ENCODE measurements at places on chromosomes 3 and 15. TPM values are rescaled to one million over a fixed set of nuclear protein-coding genes. Genes with fewer than 3 reads are reported as not detected.

DNA sequence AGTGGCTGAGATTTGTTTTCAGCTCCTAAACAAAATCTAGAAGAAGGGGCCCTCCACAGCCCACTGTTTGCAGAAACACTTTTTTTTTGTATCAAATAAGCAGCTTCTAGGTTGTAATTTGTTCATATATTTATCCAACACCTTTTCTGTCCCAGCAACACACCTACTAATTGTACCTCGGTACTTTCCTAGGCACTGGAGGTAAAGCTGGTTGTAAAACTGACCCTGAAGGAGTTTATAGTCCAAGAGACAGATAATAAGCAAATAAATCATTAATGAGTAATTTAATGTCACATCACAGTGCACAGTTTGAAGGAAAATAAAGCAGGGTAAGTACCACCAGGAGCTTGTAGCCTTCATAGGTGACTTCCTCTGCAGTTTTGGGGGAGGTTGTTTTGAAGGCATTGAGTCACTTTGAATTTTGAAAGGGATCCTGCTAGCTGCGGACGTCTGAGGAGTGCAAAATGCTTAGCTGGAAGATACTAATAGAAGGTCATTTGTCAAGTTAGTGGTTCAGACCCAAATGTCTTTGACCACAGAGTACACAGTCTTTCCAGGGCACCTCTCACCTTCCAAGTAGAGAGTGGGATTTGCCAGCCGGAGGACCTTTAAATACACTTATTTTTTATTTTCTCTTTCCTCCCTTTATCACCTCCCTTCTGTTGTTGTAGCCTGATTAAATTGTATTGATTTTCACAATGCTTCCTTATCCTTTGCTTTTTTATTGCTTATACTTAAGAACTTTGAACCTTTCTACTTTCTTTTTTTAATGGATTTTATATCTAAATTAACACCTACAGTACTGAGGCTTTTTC lies 53.8 kb downstream of the CMSS1 start:
- peaks cover 56% of the 10 kb centered on the region for H3K4me1 ChIP-seq
- H3K4me3 ChIP-seq: no peak overlapping the region
- H3K27me3 ChIP-seq: no peaks in the 10 kb centered on the region
- 0 out of 2 replicates have a peak, but pooled peaks cover 9% of the 10 kb centered on the region for H3K36me3 ChIP-seq
- no peak overlapping the region for H3K27ac ChIP-seq

DNA sequence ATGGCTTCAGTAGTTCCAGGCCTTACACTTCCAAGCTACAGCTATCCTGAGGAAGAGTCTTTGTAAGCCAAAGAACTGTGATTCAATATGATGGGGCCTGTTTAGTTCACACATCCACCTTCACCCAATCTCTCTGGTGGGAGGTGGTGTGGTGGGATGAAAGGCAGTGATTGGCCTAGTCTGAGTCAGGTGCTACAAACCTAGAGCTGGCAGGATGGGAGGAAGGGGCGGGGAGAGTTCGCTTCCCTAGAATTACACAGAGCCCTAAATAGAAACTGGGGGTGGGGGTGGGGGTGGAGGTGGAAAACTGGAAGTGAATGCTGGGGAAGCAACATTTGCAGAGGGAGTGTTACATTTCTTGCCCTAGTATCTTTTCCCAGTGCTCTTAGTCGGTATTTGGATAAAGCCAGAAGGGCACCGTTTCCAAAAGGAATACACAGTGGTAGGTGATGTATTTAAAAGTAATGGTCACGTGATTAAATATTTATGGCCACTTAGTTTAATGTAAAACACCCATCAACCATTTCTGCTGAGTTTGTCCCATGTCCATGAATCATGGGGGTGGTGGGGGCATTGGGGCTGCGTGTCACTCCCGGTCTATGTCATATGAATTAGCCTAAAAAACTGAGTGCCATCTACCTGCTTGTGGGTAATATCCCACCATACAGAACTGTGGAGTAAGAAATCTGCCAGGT lies 247.6 kb upstream of the PROK2 start:
- H3K36me3 ChIP-seq: no peaks in the 10 kb centered on the region
- H3K27ac ChIP-seq: no peak overlapping the region
- no peak for DNase-seq
- no peaks in the 10 kb centered on the region for H3K27me3 ChIP-seq

Gene KY
- total RNA-seq: not detected

GRCh38 chr15:86623236-86623635 lies 543.6 kb downstream of the AGBL1 start:
- no peaks in the 10 kb centered on the region for H3K27me3 ChIP-seq
- no peak overlapping the region for H3K4me3 ChIP-seq
- H3K36me3 ChIP-seq: no peaks in the 10 kb centered on the region

GRCh38 chr3:50559702-50560101 lies 7.8 kb downstream of the C3orf18 start:
- no peaks in the 10 kb centered on the region for H3K27me3 ChIP-seq
- DNase-seq: peak; percentile 25
- H3K36me3 ChIP-seq: no peaks in the 10 kb centered on the region
- no peaks in the 10 kb centered on the region for H3K4me1 ChIP-seq

Gene FAM3D
- not detected for total RNA-seq

GRCh38 chr15:91146728-91147127 lies 46.7 kb downstream of the SV2B start:
- no peak overlapping the region for H3K27ac ChIP-seq
- H3K4me1 ChIP-seq: no peaks in the 10 kb centered on the region
- H3K36me3 ChIP-seq: no peaks in the 10 kb centered on the region
- H3K27me3 ChIP-seq: peaks cover 31% of the 10 kb centered on the region

Gene PRTG
- total RNA-seq: 11.4 TPM

DNA sequence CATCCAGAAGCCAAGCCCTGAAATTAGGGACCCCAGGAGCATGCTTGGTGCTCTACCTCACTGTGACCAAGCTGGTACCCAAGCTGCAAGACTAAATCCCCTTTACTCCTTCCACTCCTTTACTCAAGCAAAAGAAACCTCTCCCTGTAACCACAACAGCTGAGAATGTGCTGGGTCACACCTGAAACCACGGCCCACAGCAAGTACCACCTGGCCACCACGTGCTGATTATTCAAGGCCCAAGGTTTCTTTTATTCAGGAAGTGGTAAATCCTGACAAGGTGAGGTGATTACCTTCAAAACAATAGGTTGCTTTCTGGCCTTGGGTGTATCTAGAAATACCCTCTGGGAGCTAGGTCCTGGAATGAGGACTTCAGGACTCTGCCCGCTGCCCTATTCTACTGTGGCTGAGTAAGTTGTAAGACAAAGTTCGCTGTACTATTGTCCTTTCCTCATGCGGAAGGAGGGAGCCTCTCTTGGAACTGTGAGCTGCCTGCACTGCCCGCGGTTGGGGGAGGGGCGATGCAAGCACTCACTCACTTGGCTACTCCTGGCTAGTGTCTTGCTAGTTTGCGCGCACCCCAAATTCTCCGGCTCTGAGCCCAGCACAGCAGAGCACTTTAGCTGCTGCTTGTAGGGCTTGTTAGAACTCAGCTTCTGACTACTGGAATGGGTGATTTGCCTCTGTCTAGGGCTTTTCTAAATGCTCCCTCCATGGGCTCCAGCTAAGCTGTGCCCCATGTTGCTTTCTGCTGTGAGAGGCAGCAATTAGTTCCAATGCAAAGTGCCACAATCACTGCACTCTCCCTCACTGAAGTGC lies 487.1 kb upstream of the CNTN3 start:
- H3K4me1 ChIP-seq: no peaks in the 10 kb centered on the region
- DNase-seq: no peak

DNA sequence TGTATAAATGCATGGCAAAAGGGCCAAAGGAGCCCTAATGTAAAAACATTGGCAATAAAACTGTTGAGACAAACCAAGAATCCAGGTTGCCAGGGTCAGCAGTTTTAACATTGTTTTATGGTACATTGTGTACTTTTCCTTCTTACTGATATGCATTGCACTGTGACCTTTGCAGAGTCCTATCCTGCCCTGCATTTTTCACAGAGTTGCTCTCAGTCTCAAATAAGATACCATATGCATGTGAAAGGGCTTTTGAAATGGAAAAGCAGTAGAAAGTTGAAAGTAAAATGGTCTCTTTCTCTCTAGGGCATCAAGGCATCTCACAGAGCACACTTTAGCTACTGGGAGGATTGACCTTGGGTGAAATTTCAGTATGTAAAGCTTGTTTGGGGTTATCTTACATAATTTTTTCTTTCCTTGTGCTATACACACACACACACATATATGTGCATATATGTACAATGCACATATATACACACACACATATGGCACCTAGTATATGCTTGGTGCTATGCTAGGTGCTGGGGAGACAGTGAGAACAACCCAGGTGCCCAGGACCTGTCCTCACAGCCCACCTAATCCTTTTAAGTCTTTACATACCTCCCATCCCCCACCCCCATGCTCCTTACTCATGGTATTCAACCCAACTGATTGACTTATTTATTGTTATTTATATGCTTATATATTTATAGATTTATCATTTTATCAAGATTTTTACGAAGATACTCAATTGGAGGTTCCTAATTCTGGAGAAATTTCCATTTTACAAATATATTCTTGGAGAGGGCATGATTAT lies 1.2 kb upstream of the PPP2R3A start:
- H3K36me3 ChIP-seq: no peaks in the 10 kb centered on the region
- H3K4me1 ChIP-seq: peaks cover 24% of the 10 kb centered on the region
- H3K4me3 ChIP-seq: no peak overlapping the region
- no peak overlapping the region for H3K27ac ChIP-seq

Gene ARL13B
- total RNA-seq: 20.2 TPM

GRCh38 chr3:170780955-170781354 lies 89.0 kb downstream of the RPL22L1 start:
- no peaks in the 10 kb centered on the region for H3K27me3 ChIP-seq
- DNase-seq: no peak
- H3K4me1 ChIP-seq: no peaks in the 10 kb centered on the region
- no peaks in the 10 kb centered on the region for H3K36me3 ChIP-seq

Gene MIX23
- total RNA-seq: 44.8 TPM

DNA sequence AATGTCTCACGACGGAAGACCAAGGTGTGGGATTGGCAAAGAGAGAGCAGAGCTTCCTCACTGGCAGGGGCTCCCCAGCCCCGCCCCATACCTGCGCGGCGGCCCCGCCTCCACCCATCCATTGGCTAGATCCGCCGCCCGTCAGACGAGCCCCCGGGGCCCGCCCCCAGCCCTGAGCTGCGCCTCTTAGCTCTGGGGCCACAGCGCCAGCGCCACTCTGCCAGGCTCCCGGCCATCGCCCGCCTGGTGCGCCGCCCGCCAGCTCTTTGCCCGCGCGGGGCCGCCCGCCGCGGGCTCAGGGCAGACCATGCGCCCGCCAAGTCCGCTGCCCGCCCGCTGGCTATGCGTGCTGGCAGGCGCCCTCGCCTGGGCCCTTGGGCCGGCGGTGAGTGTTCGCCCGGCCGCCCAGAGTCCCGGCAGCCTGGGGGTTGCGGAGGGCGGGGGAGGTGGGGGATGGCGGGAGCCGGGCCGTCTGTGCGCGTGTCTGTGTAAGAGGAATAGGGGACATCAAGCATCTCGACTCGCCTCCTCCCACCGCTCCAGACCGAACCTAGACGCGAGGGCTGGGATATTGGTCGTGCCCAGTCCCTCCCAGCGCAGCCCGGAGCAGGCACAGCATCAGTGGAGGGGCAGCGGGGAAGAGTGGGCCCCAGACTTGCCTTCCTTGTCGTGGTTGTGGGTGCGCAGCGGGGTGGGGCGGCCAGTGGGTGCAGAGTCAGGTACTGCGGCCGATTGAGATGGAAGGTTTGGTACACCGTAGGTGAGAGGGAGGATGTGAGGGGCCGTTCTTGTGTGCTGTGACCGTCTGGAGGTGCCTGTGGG lies at the start of gene VIPR1:
TSS of gene VIPR1 (plus strand) at position 215 of the 822 bp plus-strand sequence. CDS start at position 308, 93 bp downstream.
- peaks cover 38% of the 10 kb centered on the region for H3K4me1 ChIP-seq
- H3K27ac ChIP-seq: no peak within 1 kb of the TSS

DNA sequence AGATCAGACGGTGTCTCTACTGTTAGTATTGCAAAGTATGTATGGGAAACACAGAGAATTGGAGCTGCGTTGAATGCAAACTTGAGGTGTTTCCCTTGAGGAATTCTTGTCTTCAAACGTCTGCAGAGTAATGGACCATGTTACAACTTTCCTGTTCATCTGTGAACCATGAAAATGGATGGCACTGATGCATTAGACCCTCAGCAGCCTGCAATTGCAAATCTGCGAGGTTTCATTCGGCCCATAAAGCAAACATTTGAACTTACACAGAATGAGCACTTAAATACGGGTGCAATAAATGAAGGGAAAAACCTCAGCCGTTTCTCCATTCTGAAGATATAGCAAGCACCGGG lies 49.7 kb downstream of the LRRN1 start:
- no peaks in the 10 kb centered on the region for H3K36me3 ChIP-seq
- peaks cover 4% of the 10 kb centered on the region for H3K27me3 ChIP-seq
- no peaks in the 10 kb centered on the region for H3K4me1 ChIP-seq

All from PC-9 (cell line).